ENCODE measurements at places on chromosomes 7 and 10.

GRCh38 chr10:86690231-86690630 is 21.9 kb downstream of the LDB3 start:
- H3K27ac ChIP-seq = no peak overlapping the region
- H3K36me3 ChIP-seq = no peaks in the 10 kb centered on the region
- no peaks in the 10 kb centered on the region for H3K27me3 ChIP-seq
- peaks cover 63% of the 10 kb centered on the region for H3K4me1 ChIP-seq
- H3K4me3 ChIP-seq = no peak overlapping the region

DNA sequence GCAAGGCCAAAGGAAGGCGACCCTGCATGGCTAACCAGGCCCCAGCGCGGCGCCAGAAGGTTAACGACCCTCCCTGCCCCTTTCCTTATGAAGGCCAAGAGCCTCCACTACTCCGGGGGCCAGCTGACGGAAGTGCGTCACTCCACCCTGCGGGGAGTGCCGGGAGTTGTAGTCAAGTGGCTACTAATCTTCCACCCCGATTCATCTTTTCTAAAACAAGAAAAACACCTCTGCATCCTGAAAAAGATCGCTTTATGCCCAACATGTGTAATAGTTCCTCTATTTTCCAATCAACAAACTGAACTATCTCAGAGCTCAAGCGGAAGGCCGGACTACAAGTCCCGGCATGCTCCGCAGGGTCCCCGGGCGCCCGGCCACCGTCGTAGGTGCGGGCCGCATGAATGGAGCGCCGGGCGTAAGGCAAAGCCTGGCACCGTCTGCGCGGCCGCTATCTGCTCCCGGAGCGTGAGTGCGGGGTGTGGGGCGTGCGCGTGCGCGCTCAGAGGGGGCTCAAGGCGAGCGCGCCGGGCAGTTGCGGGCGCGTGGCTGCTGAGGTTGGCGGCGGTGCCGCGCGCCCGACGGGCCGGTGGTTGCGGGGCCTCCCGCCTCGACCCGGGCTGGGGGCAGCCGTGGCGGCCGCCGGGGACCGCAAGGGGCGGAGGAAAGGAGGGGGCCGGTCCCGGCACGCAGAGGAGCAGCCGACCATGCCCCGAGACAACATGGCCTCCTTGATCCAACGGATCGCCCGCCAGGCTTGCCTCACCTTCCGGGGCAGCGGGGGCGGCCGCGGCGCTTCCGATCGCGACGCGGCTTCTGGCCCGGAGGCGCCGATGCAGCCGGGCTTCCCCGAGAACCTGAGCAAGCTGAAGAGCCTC is at the start of gene ADO:
Gene ADO, plus strand, starts transcription at position 365 of the 875 bp plus-strand sequence. Its CDS starts 340 bp downstream, at position 705.
- H3K36me3 ChIP-seq = peaks cover 8% of the 10 kb centered on the region
- DNase-seq = peak; percentile 94

GRCh38 chr7:54859545-54859944 is 100.5 kb upstream of the SEC61G start:
- no peak overlapping the region for H3K27ac ChIP-seq
- H3K36me3 ChIP-seq = peaks cover 1% of the 10 kb centered on the region
- no peaks in the 10 kb centered on the region for H3K27me3 ChIP-seq
- DNase-seq = no peak
- H3K4me3 ChIP-seq = no peak overlapping the region

- H3K27ac ChIP-seq = peak overlapping the region; percentile 60
- H3K4me3 ChIP-seq = no peak overlapping the region
- peaks cover 7% of the 10 kb centered on the region for H3K36me3 ChIP-seq
- H3K27me3 ChIP-seq = no peaks in the 10 kb centered on the region
- no peak for DNase-seq
These were observed 64.7 kb downstream of the CREB3L2 start for GRCh38 chr7:137937202-137937560.

GRCh38 chr10:74752371-74753040 is 73.9 kb upstream of the KAT6B start:
- no peaks in the 10 kb centered on the region for H3K36me3 ChIP-seq
- H3K4me1 ChIP-seq = no peaks in the 10 kb centered on the region
- no peaks in the 10 kb centered on the region for H3K27me3 ChIP-seq
- no peak for DNase-seq
- no peak overlapping the region for H3K4me3 ChIP-seq

- H3K4me1 ChIP-seq = peaks cover 35% of the 10 kb centered on the region
- no peak for DNase-seq
- peak overlapping the region; percentile 3 for H3K27ac ChIP-seq
- no peak overlapping the region for H3K4me3 ChIP-seq
- peaks cover 42% of the 10 kb centered on the region for H3K27me3 ChIP-seq
These were observed 211.9 kb downstream of the CXCL12 start for GRCh38 chr10:44172883-44173607.

- H3K27ac ChIP-seq = no peak overlapping the region
- H3K4me1 ChIP-seq = no peaks in the 10 kb centered on the region
- no peaks in the 10 kb centered on the region for H3K36me3 ChIP-seq
- DNase-seq = no peak
- no peaks in the 10 kb centered on the region for H3K27me3 ChIP-seq
- H3K4me3 ChIP-seq = no peak overlapping the region
These were observed 38.6 kb downstream of the FZD1 start for GRCh38 chr7:91302794-91303193.

- no peak overlapping the region for H3K4me3 ChIP-seq
- H3K4me1 ChIP-seq = no peaks in the 10 kb centered on the region
- peaks cover 55% of the 10 kb centered on the region for H3K27me3 ChIP-seq
- no peaks in the 10 kb centered on the region for H3K36me3 ChIP-seq
- H3K27ac ChIP-seq = no peak overlapping the region
- DNase-seq = no peak
These were observed 112.3 kb upstream of the PHYHIPL start for GRCh38 chr10:59064080-59064692.

- peaks cover 20% of the 10 kb centered on the region for H3K27me3 ChIP-seq
- DNase-seq = no peak
- H3K36me3 ChIP-seq = no peaks in the 10 kb centered on the region
- no peaks in the 10 kb centered on the region for H3K4me1 ChIP-seq
- H3K4me3 ChIP-seq = no peak overlapping the region
These were observed 42.7 kb downstream of the FRMPD2 start for GRCh38 chr10:48231699-48232315.

DNA sequence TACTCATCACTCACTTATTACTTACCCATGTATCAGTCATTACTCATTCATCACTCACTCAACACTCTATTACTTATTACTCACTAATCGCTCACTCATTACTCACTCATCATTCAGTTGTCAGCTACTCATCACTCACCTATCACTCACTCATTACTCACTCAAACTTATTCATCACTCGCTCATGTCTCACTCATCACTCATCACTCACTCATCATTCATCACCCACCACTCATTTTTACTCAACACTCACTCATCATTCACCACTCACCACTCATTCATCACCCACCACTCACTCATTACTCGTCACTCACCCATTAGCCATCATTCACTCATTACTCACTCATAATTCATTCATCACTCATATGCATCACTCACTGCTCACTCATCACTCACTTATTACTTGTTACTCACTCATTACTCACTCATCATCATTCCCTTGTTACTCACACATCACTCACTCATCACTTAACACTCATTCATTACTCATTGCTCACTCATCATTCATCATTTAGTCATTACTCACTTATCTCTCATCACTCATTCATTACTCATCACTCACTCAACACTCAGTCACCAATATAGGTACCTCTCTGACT is 237.9 kb downstream of the ADARB2 start:
- DNase-seq = no peak
- H3K36me3 ChIP-seq = no peaks in the 10 kb centered on the region
- no peaks in the 10 kb centered on the region for H3K27me3 ChIP-seq
- H3K27ac ChIP-seq = no peak overlapping the region
- no peak overlapping the region for H3K4me3 ChIP-seq

GRCh38 chr7:114789871-114790311 is 132.0 kb upstream of the MDFIC start:
- H3K27ac ChIP-seq = peak overlapping the region; percentile 53
- DNase-seq = no peak
- peaks cover 2% of the 10 kb centered on the region for H3K27me3 ChIP-seq
- H3K4me1 ChIP-seq = peaks cover 25% of the 10 kb centered on the region

DNA sequence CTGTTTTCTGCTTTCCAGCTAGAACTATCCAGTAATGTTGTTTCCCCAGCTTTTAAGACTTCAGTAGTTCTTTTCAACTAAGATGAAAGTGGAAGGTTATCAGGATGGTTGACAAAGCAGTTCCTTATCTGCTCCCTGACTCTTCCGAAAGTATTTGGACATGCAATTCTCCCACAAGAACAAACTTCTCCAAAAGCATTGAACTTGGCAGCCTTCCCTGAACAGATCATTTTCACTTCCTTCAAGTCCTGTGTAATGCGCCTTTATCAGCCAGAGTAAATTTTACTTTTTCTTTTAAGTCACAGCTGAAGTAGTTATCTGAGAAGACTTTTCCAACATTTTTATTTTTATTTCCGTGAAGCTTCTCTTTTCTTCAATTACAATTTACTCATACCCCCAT is 39.7 kb downstream of the CDC14C start:
- H3K27me3 ChIP-seq = no peaks in the 10 kb centered on the region
- no peak overlapping the region for H3K4me3 ChIP-seq
- H3K36me3 ChIP-seq = no peaks in the 10 kb centered on the region
- DNase-seq = no peak

DNA sequence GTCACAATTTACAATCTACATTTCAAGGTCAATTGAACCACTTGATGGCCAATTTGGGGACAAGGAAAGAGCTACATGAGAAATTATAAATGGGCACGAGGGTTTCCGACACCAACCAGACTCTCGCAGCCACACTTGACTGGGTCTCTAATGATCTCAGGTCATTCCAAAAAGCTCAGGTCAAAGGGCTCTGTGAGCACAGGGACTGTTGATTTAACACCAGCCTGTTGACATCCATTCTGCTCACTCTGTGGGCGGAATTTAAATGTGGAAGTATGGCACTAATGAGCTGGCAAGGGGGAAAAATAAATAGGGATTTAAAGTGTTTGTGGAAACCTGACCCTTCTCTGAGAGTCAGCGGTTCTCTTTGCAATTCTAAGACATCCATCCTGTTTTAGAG is 810.7 kb upstream of the AUTS2 start:
- no peaks in the 10 kb centered on the region for H3K36me3 ChIP-seq
- DNase-seq = no peak
- H3K4me1 ChIP-seq = peaks cover 17% of the 10 kb centered on the region
- no peak overlapping the region for H3K4me3 ChIP-seq
- H3K27me3 ChIP-seq = no peaks in the 10 kb centered on the region
- no peak overlapping the region for H3K27ac ChIP-seq

DNA sequence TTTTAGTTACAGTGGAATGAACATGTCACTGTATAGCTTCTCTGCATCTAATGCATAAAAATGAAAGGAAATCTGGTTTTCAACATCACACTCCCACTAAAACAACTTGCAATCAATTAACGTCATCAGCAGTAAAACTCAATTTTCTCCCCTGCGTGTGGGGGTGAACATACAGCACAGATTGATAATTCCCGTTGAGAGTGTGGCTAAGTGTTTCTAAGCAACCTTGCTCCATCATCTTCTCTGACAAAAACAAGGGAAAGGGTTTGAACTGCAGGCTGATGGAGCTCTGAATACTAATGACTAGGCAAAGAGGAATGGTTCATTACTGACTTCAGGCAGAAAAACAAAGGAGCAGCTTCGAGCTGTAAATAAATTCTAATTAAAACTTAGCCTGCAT is 238.3 kb downstream of the PARD3 start:
- H3K27ac ChIP-seq = no peak overlapping the region
- no peaks in the 10 kb centered on the region for H3K36me3 ChIP-seq
- no peak overlapping the region for H3K4me3 ChIP-seq
- no peaks in the 10 kb centered on the region for H3K27me3 ChIP-seq
- H3K4me1 ChIP-seq = peaks cover 19% of the 10 kb centered on the region

DNA sequence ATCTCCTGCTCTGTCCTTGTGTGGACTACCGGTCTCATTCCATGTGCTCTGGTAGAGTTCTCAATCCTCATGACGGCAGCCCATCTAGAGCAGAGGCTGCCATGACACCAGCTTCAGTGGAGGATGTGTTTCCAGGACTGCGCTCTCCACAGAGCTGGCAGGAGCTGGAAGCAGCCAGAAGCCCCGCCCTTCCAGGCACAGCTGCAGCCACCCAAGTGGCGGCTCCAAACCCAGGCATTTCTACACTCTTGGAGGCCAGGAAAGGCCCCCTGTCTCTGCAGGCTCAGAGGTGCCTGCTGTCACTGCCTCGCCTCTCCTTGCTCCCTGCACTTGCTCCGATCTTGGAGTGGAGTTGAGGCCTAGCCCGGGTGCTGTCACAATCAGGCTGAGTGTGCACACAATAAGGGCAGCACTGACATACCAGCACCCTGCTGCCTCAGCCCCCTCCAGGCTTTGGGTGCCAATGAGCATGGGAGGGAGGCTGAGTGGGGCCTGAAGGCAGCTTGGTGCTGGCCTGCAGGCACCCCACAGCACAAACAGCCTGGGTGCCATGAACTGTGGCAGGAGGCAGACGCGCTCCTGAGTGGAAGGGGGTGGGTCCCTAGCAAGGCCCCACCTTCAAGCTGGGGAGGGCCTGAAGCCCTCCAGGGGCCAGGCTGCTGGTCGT is 122.1 kb downstream of the LRRN3 start:
- DNase-seq = no peak
- H3K4me1 ChIP-seq = peaks cover 7% of the 10 kb centered on the region
- H3K4me3 ChIP-seq = no peak overlapping the region
- no peaks in the 10 kb centered on the region for H3K27me3 ChIP-seq

Measured in osteocyte (in vitro differentiated cells).